ENCODE measurements at places on chromosomes 3 and 15.

- no peak for DNase-seq
Observed at GRCh38 chr3:119812491-119813058, 30.7 kb downstream of the NR1I2 start.

GRCh38 chr3:102885289-102885688 lies 450.5 kb downstream of the ZPLD1 start:
- DNase-seq = no peak

DNA sequence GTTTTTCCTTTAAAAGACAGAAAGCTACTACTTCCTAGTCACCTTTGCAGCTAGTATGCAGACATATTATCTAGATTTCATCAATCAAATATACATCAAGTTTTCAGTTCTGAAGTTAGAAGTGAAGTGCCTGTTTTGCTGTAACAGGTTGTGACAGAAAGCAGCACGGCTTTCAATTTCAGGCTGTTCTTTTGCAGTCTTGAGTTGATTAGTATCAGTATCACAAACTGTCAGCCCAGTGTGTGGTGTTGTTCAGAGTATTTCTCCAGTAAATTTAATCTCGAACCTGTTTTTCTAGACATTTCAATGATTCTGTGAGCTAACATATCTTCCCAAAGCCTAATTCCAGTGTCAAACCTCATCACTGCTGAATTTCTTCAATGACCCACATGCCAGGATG lies 1050.8 kb downstream of the DIPK2A start:
- DNase-seq = no peak

GRCh38 chr15:57796146-57796545 lies 89.6 kb downstream of the POLR2M start:
- no peak for DNase-seq

DNA sequence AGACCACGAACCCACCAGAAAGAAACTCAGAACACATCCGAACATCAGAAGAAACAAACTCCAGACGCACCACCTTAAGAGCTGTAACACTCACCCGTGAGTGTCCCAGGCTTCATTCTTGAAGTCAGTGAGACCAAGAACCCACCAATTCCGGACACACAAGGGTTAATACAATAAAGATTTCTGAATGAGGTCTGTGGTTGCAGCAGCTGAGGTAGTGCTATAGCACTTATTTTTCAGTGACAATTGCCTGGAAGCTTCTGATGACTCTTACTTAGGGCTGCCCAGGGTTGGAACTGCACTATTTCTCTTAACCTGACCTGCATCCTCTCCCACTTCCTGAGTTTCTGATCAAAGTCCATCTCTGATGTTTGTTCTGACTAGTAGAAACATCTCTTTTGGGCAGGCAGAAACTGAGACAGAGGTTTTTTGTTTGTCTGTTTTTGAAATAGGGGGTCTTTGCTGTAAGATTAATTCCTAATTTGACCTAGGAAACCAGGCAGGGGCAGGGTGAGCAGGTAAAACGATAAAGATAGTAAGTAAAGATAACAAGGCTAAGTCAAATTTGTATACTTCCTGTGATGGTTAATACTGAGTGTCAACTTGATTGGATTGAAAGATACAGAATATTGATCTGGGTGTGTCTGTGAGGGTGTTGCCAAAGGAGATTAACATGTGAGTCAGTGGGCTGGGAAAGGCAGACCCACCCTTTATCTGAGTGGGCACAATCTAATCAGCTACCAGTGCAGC lies 169.1 kb downstream of the GAP43 start:
- peak; percentile 49 for DNase-seq

DNA sequence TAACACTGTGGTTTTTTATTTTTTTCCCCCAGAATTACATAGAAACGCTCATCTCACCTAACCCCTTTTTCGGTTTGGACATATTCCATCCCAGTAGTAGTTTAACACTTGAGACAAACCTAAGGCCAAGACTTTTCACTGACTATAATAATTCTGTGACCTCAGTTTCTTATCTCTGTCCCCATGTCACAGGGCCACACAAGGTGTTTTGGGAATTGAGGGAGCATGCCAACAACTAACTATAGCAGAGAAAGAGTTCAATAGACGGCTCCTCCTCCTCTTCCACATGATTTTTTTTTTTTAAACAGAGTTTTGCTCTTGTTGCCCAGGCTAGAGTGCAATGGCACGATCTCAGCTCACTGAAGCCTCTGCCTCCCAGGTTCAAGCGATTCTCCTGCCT lies 27.4 kb upstream of the GHSR start:
- no peak for DNase-seq

- no peak for DNase-seq
Observed at GRCh38 chr15:58433597-58434333, 2.0 kb downstream of the LIPC start.

DNA sequence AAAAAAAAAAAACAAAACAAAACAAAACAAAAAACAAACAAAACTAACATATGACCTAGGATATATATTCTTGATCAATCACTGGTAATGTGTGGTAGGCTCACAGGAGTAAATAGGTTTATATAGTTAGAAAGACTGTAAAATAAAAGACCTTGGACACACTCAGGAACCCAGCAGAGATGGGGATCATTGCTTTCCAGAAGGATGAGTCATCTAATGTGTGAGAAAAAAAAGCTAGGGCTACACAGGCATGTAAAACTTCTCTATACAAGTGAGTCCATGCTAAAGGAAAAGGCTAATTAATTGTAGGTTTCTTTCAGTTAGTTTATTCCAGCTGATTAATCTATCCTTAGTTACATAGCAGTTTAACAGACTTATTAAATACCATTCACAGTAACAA lies 710.3 kb upstream of the ARPP21 start:
- no peak for DNase-seq

DNA sequence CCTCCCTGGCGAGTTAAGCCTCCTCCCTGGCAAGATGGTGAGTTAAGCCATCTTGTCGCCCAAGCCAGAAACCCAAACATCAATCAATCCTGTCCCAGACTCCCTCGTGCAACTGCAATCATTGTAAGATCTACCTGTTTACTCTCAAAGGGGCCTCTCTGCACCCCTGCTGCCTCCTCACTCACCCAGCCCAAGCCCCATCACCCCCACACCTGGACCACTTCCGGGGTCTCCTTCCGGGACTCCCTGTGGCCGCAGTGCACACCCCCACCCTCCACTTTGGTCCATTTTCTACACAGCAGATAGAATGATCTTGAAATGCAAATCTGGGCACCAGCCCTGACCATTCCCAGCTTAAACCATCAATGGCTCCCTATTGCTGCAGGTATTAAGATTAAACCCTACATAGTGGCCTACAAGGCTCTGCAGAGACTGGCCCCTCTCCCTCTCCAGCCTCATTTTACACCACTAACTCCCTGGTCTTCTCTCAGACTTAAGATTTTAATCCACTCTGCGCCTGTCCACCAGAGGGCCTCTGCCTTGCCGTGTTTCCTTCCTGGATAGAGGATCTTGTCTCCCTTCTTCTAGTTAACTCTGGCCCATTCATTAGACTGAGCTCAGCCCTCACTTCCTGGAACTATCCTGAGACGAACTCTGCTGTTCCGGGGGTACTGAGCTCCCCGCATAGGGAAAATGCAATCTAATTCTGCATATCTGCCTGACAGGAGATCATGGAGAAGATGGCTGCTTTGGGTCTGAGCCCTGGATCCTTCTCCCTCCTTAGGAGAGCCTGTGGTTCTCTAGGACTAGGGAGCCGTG lies 41.9 kb upstream of the SLC6A1 start:
- DNase-seq = peak; percentile 53

DNA sequence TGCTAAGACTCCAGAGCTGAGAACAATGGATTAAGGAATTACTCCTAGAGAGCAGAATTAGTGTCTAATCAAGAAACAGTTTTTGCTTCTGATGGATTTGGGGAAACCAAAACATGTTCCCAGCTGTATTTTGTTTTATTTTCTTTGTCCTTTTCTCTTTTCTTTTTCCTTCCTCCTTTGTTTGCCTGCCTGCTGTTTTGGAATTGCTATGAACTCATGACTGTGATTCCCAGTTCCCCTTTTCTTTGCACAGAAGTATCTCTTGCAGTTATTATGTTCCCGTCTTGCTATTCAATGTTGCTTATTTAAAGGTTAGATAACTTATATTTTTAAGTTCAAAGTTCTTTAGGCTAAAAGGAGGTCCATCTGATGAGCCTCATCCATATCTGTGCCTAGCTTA lies 77.0 kb upstream of the GBE1 start:
- no peak for DNase-seq

- DNase-seq = no peak
Observed at GRCh38 chr3:165827883-165828282, 9.3 kb downstream of the BCHE start.

DNA sequence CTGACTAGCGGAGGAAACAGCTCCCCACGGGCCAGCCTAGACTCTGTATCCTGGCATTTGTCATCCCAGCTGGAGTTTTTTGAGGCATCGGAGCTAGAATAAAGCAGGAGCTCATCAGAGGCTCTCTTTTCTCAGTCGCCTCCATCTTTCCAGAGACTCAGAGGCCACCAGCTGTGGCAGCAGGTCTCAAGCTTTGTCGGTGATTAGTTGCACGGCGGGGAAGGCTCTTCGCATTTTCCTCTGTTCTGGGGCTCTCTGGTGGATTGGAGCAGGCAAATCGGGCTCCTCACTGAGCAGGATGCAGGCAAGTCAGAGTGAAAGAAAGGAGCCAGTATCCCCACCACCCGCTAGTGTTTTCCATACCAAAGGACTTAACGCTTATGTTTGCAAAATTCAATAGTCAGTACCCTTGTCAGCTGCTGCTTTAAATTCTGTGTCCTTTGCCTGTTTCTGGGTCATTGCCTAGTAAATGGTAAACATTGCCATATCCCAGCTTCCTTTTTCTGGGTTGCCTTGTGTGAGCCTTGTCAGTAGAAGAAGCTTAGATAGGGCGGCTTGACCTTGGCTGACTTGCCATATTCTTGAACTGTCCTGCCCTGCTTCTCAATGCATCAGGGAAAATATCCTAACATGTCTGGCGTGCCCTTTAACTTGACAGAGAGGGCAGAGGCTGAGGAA lies 127.1 kb downstream of the PTPRG start:
- no peak for DNase-seq

- peak; percentile 83 for DNase-seq
Observed at GRCh38 chr3:49199239-49199899, 28.0 kb downstream of the KLHDC8B start.

GRCh38 chr3:5271372-5271683 lies 83.8 kb downstream of the EDEM1 start:
- DNase-seq = no peak

DNA sequence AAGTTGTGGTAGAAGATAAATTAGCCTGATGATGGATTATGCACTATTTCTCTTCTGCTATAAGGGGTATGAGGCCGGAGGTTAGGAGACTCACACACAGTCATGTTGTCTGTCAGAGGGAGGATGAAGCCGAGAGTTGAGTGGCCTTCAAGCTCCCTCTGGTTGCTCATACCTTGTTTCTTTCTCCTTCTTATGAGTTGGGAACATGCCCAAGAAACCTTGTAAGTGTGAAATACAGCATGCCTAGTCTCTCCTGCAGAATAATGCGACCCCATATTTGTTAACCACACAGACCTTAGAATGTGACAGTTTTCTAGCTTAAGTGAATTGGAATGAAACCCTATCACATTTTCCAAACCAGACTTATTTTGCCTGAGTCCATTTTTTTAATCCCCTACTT lies 366.7 kb downstream of the PTPRG start:
- DNase-seq = peak; percentile 44

Data from fibroblast of skin of right quadriceps (primary cell).